Fibroblast of skin of left quadriceps (primary cell): ENCODE measurements at places on chromosomes 13 and 19.
A peak's percentile ranks its signal among the peaks of the same experiment; 100 is the strongest.

DNA sequence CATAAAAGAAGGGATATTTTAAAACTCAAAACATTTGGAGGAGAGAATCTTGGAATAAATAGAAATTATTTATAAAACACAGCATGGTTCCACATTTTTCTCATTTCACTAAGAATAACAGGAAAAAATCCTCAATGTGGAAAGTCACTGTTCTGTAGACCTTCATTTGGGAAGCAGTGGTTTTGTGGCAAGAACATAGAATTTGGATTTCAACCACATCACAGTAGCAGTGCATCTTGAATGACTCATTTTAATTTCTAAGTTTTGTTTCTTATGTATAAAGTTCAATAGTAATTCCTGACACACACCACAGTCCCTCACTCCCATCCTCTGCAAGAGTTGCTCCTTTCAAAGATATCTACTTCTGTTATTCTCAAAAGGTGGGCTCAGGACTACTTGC, 264.0 kb downstream of the ENOX1 start:
- DNase-seq: peak; percentile 79

DNA sequence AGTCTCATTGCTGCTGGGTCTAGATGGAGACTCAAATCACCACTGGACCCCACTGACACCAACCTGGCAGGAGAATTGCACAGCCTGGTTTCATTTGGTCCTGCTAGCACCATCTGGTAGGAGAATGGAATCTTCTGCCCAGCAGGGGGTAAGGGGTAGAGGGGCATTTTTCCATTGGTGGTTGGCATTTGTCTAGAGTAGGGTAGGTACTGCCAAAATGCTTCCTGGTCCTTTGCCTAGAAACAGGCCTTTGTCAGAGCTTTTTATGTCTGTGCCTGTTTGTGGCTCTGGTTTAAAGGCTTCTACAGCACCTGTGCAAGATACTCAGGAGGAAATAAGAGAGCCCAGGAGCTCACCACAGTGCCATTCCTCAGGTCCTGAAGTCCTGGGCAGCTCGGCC, 121.3 kb downstream of the KCTD12 start:
- no peak for DNase-seq

- DNase-seq: no peak
Observed at GRCh38 chr13:90500569-90500968, 846.9 kb upstream of the MIR17HG start.

GRCh38 chr13:44489751-44490150, 86.4 kb downstream of the TSC22D1 start:
- DNase-seq: no peak

DNA sequence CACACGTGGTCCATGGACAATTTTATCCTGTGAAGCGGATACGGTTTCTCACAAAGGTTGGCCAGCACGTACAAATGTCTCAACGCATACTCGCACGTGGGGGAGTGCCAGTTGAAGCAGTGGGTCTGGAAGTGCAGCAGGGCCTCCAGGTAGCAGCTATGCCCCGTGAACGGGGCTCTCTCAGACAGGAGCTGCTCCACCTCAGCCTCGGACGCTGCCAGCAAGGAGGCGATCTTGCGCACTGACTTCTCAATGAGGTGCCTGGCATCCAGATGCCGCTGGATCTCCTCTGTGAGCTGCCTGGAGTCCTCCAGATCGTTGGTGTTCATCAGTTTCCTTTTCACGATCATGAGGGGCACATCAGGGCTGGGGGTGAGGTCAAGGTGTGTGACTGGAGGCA, 2272.0 kb downstream of the PCDH9 start:
- no peak for DNase-seq

- DNase-seq: no peak
Observed at GRCh38 chr19:5321851-5322681, 18.5 kb downstream of the PTPRS start.

GRCh38 chr13:113421673-113422270, 31.5 kb downstream of the ADPRHL1 start:
- DNase-seq: no peak

- no peak for DNase-seq
Observed at GRCh38 chr13:73808318-73808717, 325.9 kb downstream of the KLF12 start.

DNA sequence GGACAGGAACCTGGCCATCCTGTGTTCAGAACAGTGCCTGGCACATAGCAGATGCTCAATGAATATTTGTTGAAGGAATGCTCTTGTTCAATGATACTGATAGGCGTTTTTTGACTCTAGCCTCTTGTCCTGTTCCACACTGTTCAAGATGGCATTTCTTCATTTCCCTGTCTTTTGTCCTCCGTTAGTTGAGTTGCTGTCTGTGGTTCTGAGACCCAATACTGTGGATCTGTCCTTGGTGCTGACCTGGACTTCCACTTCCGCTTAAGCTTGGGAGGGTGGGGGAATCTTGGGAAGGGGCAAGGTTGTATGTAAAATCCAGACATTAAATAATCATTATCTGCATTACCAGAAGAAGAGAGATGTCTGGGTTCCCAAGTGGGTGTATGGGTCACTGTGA, 8.3 kb upstream of the KCNN4 start:
- no peak for DNase-seq

GRCh38 chr19:5147978-5148793, 179.3 kb downstream of the KDM4B start:
- DNase-seq: no peak
